ENCODE measurements at places on chromosomes 4 and X.

- DNase-seq = peak; percentile 31
These were observed 607 bp upstream of the DKC1 start for GRCh38 chrX:154761977-154762536.

- no peak for DNase-seq
These were observed 3.7 kb upstream of the FOXR2 start for GRCh38 chrX:55619547-55619946.

- DNase-seq = no peak
These were observed 70.8 kb upstream of the PGRMC2 start for GRCh38 chr4:128358231-128358912.

- no peak for DNase-seq
These were observed 348.3 kb downstream of the ARHGAP24 start for GRCh38 chr4:85823295-85823694.

DNA sequence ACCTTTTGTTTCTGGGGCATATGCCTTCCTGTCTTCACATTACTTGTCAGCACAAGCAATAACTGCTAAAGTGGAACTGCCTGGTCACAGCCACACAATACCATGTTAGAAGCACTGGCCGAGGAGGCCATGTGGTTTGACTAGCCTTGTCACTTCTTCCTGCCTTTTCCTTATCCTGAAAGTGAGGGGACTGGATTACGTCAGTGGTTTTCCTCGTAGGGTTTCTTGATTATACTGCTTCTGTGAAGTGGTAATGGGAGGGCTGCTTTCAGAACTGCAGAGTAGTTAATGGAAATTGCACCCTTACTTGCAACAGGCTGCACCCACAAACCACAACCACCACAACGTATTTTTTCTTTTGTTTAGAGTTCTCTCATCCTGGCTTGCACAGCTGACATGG is 26.6 kb downstream of the ZRSR2 start:
- peak; percentile 52 for DNase-seq

- peak; percentile 18 for DNase-seq
These were observed 15.9 kb downstream of the MID1IP1 start for GRCh38 chrX:38817004-38817703.

DNA sequence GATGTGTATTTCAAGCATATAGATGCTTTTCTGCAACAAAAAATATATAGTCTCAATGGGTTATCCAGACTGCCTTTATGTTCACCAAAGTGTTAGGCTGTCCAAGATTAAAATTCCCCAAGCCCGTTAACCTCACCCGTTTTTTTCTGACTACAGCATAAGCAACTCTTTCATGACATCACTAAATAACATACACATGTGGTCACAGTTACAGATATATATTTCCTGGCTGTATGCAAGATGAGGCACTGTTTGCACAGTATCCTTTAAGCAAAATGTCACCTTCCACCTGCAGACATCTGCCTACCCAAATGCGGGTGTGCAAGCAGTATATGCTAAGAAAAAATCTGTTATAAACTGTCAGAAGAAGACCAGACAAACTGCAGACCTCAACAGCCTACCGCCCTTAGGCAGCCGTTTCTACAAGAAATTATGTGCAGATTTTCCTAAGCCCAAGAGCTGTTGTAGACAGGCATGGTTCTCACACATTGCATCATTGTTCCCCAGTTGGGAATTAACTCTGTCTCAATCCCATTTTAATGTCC is 183.1 kb upstream of the MXRA5 start:
- no peak for DNase-seq

GRCh38 chrX:18995221-18995620 is 11.3 kb upstream of the PHKA2 start:
- DNase-seq = no peak

DNA sequence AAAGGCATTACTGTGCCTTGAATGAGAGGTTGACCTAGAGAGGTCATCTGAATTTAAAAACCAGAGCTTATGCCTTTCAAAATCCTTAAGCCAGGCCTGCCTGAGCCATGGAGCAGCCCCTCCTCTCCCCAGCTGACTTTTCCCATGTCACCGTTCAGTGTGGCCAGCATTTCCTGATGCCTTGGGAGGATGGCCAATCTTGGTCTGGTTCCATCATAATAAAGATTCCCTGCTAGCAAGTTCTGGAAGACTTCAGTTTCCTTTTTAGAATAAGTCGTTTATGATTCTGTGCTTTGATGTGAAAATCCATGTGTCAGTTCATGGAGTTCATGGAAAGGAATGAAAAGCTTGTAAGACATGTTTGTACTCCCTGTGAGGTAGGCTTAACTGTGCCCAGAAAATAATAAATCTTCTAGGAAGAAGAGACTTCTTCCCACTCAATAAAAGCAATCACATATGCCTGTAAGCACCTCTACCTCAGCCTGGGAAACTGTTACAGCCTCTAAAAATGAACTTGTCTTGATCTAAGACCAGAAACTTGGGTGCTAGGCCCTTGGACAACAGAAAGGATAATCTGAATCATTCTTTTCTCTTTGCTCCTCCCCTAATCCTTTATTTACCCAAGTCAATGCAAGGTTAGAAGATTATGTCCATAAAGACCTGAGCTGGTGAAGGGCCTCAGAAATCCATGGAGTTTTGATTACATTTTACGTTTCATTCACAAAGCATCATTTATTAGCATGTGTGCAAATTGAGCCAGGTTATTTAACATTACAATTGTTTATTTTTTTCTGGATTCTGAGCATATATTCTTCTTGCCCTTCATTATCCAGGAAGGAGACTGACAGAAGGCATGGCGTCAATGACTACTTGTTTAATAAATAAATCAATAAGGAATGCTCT is 84.0 kb upstream of the TBC1D9 start:
- DNase-seq = no peak

DNA sequence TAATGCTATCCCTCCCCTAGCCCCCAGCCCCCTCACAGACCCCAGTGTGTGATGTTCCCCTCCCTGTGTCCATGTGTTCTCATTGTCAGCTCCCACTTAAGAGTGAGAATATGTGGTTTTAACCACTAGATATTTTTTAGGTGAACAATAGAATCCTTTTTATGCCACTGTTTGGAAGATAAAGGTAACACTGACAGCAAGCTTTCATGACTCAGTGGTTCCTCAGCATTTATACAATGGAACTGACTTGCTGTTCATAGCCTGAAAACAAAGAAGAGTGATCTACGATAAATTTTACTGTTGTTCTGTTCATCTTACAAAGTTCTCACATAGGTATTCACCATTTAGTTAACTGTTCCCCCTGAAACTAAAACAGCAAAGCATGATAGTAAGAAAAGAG is 147.8 kb downstream of the ARHGAP10 start:
- no peak for DNase-seq

GRCh38 chr4:38983787-38984598 is 48.2 kb downstream of the TMEM156 start:
- DNase-seq = peak; percentile 31

DNA sequence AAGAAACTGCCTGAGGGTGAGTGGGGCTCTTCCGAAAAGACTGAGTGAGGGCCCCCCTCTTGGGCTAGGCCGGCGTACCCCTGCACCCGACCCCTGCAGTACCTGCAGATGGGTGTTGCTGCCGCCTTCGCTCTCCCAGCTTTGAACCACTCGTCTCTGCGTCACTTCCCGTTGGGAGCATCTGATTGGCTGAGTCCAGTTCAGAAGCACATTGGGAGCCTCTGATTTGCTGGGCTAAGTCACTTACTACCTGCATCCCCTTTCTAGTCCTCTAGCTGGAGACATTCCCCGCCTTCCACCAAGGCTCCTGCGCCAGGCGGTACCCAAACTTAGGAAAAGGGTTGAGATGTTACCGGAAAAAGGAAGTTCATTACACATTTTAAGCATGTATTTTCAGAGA is 20.4 kb upstream of the WWC2 start:
- DNase-seq = no peak

DNA sequence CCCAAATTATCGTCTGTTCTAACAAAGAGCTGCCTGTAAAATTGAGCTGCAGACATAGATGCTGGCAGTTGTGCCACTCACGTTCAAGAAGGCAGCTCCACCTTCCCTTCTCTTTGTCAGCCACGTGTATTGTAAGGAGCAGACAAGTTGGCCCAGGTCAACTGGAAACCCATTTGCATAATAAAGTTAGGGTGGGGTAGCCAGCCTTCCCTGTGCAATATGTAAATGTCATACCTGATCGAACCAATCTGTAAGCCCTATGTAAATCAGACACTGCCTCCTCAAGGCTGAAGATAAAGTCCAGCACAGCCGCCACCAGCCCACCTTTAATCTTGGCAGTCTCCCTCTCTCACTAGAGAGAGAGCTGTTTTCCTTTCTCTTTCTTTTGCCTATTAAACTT is 117.2 kb downstream of the TMEM144 start:
- DNase-seq = no peak

DNA sequence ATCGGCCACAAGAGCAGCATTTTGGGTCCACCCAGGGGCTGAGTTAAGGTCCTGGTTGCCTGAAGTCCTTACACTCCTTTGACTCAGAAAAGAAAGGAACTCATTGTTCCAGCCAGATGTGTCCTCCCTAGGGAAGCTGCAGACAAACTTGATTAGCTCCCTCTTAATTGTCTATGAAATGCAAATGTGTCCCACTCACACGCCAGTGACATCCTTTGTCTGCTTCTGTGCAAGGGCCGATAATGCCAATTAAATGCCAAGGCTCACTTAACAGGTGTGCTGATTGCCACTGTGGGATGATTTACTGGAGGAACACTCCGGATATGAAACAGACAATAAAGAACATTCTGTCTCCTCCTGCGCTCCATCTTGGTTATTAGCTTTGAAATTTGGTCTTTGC is 332.9 kb upstream of the CPEB2 start:
- no peak for DNase-seq

DNA sequence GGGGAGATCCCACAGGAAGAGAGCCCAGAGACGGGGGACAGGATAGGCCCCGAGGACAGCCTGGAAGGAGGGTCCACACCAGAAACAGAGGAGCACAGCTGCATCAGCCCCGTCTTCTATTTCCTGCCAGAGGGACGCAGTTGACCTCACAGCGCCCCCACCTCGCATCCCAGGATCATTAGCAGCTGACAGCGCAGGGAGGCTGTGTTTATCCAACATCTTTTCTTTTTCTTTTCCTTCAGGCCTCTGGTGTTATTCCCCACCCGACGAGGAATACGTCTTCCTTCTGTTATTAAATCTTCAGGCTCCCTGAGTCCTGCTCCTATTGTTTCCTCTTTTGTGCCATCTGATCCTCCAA is 75.4 kb downstream of the DCHS2 start:
- peak; percentile 10 for DNase-seq

DNA sequence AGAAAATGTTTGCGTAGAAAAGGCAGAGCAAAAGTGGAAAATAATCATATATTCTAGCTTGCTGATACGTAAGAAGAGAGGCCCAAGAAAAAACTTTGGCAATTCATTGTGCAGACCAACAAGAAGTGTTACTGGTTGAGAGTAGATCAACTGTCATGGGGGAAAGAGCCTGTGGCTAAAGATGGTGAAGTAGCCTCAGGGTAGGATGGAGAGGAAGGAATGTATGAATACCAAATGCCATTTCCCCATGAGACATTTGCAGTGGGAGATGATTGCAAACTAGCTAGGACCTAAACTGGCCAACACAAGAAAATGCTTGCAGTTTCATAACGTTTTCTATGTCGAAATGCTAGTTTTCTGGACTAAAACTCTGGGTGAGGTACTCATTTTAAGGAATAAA is 47.7 kb upstream of the ADGRL3 start:
- DNase-seq = no peak

Data from activated CD4-positive, alpha-beta T cell treated with anti-CD3 and anti-CD28 coated beads for 36 hours (primary cell).